ENCODE measurements at places on chromosomes 2 and 18.

GRCh38 chr18:50879302-50880118 is 592 bp downstream of the ME2 start:
- no peak for DNase-seq

DNA sequence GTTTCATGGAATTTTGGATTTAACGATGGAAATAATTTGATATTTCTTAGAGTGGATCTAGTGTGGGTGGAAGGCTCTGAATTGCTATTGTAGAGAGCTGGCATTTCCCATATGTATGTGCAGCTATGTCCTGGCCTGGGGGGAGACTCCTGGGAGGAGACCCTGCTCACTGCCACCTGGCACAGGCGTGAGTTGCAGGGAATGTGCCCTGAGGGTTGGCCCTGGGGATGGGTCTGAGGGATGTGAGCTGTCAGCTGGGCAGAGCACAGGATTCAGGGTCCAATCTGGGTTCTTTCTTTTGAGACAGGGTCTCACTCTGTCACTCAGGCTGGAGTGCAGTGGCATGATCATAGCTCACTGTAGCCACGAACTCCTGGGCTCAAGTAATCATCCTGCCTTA is 120.2 kb downstream of the CLIP4 start:
- no peak for DNase-seq

DNA sequence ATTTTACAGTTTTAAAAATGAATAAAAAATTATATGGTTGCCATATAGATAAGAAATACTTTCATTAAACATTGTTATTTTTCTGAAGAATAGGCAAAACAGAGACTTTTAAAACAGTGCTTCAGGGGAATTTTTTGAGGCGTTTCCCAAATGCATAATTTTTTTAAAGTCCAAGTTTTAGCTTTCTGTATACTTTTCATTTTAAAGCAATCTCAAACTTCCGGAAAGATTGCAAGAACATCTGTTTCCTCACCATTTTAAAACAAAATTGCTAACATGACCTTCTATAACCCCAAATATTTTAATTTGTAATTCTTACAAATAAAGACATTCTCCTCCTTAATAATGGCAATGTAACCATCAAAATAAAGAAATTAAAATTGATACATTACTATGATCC is 15.1 kb upstream of the MBD2 start:
- DNase-seq, result no peak

- DNase-seq, result no peak
These were observed 866 bp downstream of the CRIM1 start for GRCh38 chr2:36356298-36356989.

- no peak for DNase-seq
These were observed 1.4 kb downstream of the MYO7B start for GRCh38 chr2:127536707-127537541.

DNA sequence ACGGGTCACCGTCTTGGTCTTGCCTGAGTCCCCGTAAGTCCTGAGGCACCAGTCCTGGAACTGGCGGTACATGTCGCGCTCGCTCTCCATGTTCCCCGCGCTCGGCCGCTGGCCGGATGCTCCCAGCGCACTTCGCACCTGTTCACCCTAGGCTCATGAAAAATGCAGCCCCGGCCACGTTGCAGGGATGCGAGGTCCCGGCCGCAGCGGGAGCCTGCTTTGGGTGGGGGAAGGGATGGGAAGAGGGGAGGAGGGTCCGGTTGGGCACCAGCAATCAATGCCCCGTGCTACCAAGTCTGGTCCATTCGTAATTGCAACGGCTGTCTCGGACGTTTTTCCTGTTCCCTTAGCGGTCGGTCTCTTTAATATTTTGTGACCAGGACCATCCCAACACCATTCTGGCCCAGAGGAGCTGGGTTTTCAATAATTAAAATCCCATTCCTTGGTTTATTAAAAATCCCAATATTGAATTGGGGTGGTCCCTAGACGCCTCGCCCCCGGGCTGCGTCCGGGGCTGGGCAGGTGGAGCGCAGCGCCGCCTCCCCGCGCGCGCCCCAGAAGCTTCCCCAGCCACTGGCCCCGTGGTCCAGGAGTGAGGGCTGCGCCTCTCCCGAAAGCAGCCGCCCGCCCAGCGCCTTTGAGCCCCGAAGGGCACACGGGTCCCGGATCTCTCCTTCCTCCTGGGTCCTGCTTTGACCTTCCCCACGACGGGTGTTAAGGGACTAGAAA is 1.4 kb downstream of the NOL4 start:
- DNase-seq, result no peak

DNA sequence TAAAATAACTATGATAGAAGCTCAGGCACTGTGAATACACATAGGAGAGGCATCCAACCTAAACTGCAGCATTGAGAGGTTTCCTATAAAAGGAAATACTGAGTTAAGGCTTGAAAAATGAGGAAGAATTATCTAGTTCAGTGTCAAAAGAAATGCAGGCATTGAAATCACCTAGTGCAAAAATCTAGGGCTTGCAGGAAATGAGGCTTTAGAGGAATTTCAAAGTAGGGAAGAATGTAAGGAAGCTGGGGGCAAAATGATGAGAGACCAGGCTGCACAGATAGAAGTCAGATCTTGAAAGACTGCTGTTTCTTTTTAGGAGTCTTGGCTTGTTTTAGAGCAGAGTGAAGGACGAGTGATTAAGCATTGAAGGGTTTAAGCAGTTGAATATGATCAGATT is 28.1 kb upstream of the SCYGR2 start:
- no peak for DNase-seq

DNA sequence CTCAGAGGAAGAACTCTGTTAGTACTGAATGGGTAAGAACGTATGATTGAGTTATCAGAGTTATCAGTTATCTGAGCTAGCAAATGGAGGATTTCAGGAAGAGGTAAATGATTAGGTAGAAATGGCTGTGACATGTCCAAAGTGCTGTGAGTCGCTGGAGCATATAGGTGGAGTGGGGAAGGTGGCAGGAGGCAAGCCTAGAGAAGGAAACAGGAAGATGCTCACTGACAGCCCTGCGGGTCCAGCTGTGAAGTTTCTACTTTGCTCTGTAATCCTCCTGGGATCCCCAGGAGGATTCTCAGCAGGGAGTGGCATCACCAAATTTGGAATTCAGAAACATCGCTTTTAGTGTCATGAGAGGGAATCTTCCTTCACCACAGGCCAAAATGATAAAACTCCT is 52.0 kb downstream of the GYPC start:
- no peak for DNase-seq

DNA sequence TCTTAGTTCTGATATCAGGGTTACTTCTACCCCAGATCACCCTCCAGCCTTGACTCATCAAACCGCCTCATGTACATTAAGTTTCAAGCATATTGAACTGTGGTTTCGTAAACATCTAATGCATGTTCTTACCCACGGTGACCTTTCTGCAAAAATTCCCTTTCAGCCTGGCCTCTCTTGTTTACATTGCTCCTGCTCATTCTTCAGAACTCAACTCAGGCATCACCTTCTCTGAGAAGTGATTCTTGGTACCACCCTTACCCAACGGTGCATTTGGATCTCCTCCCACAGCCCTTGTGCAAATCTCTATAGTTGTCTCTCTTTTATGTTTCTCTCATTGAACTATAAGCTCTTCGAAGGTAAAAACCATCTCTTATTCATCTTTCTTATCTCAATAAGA is 503.1 kb upstream of the PKDCC start:
- no peak for DNase-seq

GRCh38 chr18:54673936-54674335 is 82.9 kb downstream of the DYNAP start:
- no peak for DNase-seq

GRCh38 chr2:96209011-96209728 is 543 bp upstream of the STARD7 start:
- no peak for DNase-seq

- DNase-seq, result no peak
These were observed 65.6 kb downstream of the CYP26B1 start for GRCh38 chr2:72082021-72082601.

DNA sequence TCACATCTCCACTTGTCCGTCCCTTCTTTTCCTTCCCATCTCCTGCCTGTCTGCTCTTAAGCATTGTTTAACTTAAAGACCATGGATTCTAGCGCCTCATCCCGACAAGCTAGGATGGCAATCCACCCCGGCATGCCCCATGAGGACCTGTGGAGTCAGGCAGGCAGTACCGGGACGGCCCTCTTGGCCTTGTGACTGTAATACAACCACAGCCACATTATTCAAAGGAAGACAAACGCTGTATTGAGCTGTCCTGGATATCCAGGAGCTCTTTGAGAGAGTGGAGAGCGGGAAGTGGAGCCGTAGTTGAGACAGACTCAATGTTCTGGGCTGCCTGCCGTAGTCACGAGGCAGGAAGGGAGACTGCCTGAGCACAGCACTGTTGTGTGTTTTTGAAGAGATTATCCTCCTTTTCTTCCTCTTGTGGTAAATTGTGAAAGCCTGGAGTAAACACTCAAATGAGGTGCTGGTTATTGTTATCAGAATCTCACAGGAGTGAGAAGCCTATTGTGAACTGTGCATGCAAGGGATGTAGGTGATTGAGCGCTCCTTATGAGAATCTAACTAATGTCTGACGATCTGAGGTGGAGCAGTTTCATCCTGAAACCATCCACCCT is 929.8 kb upstream of the CNTNAP5 start:
- DNase-seq, result no peak

DNA sequence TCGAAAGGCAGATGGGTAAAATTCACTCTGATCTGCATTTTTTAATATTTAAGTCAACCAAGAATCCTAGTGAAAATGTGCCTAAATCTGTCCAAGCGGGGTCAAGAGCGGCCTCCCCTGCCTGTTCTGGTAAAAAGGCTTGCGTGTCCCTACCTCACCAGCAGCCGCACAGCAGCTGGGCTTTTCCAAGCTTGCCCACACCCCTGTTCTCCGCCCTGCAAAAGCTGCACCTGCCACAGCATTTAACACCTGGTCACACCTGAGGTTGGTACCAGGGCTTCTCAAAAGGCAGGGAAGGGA is 25.8 kb upstream of the TMEM182 start:
- no peak for DNase-seq

GRCh38 chr2:140814141-140814540 is 1316.7 kb downstream of the LRP1B start:
- DNase-seq, result no peak

GRCh38 chr18:33682436-33682835 is 104.4 kb downstream of the ASXL3 start:
- DNase-seq, result no peak

GRCh38 chr2:98522854-98523253 is 78.2 kb downstream of the INPP4A start:
- DNase-seq, result no peak

DNA sequence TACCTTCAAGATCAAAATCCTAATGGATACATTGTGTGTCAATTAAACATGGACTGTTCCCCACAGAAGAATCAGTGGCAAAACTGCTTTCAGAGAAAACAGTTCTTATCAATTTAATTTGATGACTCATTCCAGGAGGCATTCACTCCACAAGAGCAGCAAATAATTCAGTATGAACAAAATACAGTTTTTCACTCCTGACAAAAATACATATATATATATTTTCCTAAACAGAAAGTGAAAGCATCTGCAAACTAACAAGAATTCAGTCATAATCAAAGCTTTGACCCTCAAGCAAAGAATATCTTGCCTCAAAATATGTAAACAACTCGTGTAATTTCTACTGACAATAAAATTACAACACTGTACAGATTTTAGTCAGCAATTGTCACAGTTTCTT is 685.1 kb upstream of the SLC8A1 start:
- DNase-seq, result no peak

- DNase-seq, result no peak
These were observed 420.1 kb upstream of the ACVR2A start for GRCh38 chr2:147424766-147425165.

- no peak for DNase-seq
These were observed 919 bp downstream of the SF3B1 start for GRCh38 chr2:197433780-197434438.

GRCh38 chr2:70516596-70516995 is 37.0 kb downstream of the TGFA start:
- DNase-seq, result no peak

GRCh38 chr2:196853301-196854087 is 44.3 kb upstream of the C2orf66 start:
- no peak for DNase-seq

All from stimulated activated CD4-positive, alpha-beta T cell treated with anti-CD3 and anti-CD28 coated beads, Interleukin-1b, Interleukin-23, amount 100 ng/mL, for 1 hour (primary cell).